Bronchial epithelial cell (primary cell): ENCODE measurements at places on chromosomes 3 and 15.

DNA sequence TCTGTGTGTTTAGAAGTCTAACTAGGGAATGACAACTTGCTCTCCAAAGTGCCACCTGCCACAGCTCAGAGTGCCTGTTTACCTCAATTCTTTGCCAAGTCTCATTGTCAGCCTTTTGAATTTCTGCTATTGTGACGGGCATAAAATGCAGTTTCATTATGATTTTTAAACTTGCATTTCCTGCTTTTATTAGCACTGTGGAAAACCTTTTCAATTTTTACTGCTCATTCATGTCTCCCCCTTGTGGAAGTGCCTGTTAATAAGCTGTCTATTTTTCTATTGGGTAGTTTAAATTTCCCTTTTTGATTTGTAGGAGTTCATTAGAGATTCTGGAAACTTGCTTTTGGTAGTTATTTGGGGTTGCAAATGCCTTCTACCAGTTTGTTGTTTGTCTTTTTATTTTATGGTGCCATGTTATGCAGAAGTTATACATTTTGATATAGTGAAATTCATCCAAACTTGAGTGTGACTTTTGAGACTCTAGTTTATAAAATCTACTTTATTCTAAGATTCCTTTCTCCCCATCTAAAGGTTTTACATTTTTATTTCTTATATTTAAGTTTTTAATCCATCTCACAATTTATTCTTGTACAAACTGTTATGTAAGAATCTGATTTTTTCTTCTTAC is 53.9 kb upstream of the FRMD4B start:
- DNase-seq, result no peak

GRCh38 chr3:193030276-193030675 is 112.6 kb upstream of the MB21D2 start:
- DNase-seq, result peak; percentile 29

DNA sequence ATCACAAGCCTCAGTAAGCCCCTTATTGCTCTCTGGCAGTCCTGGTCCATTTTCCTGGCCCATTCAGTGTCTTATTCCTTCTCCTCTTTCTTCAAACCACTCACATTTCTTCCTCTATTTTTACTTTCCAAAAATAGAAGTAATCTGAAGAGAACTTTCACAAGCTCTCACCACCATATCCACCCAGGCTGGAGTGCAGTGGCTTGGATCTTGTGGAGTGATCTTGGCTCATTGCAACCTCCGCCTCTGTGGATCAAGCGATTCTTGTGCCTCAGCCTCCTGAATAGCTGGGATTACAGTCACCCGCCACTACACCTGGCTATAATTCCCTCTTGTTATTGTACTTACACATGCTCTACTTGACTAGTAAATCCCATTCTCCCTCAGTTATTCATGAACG is 16.8 kb downstream of the ARMC8 start:
- DNase-seq, result no peak

DNA sequence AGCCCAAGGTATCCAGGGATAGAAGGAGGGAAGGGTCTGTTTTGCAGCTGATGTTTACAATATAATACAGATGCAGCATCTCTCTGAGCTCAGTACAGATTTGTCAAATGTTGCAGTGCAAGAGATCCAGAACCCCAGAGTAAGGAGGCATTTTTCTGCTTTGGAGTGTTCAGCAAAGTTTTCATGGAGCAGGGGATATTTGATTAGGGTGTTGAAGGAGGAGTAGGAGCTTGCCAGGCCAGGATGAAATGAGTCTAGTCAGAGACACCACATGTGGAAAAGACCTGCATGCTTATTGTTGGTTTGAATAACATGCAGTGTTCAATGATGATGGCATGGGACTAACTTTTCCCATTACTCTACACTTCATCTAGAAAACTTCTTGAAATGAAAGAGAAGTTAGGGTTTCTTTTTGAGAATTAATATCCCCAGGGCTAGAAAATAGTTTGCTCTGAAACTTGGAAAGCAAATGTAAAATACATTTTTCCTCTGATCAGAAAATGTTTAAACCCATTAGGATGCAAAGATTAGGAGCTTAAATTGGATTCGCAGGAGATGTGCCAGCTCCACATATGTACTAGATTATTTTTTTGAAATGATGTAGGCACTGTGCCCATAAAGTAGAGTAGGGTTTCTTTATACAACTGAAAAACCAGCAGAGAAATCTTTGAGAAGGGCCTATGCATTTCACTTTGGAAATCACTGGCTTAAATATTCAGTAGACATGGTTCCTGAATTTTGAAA is 243.8 kb downstream of the CACNA2D3 start:
- no peak for DNase-seq

GRCh38 chr15:34951993-34952392 is 17.5 kb downstream of the AQR start:
- DNase-seq, result no peak

DNA sequence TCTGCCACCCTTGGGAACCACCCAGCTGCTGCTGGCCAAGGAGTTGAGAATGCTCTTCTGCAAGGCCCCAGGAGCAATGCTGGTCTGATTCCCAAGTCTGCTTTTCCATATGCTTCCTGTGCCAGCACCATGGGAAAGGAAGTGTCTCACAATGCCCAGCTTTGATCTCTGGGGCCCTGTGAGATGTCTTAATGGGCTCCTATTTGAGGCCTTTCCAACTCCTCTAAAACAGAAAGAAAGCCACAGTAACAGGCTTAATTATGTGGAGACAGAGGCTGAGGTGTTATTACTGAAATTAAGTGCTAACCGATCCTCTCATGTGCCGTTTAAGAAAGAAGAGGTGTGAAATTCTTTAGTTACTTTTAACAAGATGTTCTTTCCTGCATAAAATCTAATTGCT is 4.5 kb downstream of the EOGT start:
- DNase-seq, result no peak

GRCh38 chr15:45660231-45660979 is 25.6 kb downstream of the SQOR start:
- DNase-seq, result peak; percentile 43
